Activated naive CD8-positive, alpha-beta T cell treated with anti-CD3 and anti-CD28 coated beads, Interleukin-2, amount 50 U/mL, for 24 hours (primary cell): ENCODE measurements at places on chromosomes 4 and X.

DNA sequence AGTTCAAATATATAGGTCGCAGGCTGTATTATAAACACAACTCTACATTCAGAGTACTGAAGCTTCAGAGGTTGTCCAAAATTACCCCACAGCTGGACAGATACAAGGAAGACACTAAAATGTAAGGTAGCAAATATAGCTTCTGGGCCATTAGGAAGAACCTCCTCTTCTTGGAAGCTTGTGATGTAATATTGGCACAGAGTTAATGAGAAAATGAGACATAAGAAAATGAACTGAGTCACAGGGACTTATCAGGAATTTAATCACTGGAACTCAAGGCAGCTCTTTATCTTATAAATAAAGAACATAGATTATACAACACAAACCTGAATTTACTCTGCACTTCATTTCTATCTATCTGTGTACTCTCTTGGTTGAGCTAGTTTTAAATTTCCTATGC is 344.7 kb downstream of the PCDH10 start:
- no peak for DNase-seq

- no peak for DNase-seq
Observed at GRCh38 chrX:137428766-137429591, 136.9 kb upstream of the ZIC3 start.

DNA sequence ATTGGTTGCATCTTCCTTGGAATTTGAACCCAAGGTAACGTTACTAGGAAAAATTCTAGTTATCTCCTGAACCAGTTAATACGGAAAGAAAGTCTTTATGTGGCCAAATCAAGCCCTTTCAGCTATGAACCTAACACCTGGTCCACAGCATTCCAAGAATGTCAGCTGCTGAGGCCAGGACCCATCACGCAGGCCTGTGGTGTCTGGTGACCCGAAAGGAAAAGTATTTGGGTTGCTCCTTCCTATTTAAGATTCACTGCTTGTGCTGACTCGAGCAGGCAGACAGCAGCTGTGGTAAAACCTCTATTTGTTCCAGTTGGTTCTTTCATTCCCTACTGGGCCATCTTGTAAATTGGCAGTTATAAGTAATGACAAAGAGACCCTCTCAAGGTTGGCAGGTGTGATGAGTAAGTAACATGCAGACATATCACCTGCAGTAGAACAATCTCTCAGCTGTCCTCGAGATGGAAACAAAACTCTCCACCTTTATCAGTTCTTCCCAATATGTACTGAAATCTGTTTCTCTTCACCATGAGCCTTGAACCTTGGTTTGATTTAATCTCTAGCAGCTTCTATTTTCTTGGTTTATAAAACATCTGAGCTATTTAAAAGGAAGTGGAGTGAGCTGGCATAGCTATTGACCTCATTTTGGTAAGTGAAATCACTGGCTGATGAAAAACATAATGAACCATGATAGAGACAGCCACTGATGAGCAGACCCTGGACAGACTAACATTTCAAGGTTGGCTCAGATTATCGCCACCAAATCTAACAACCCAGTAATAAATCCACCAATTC is 182.1 kb upstream of the SMIM31 start:
- no peak for DNase-seq

- no peak for DNase-seq
Observed at GRCh38 chr4:149279776-149280175, 535.9 kb downstream of the IQCM start.

DNA sequence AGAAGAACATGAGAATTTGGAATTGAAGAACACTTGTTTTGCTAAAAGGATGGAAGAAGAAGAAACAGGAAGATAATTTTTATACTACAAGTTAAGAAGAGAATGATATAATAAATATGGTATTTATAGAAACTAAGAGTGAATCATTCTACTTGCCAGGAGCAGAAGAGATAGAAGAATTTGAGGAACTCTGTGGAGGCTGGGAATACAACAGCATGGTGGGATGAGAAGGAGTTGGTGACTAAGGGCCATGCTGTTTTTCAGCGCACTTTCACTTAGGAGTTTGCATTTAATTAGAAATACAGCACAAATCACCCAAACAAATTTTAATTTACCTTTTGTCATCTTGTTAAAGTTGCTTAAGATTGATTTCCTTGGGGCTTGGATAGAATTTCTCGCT is 20.5 kb downstream of the HADH start:
- no peak for DNase-seq

DNA sequence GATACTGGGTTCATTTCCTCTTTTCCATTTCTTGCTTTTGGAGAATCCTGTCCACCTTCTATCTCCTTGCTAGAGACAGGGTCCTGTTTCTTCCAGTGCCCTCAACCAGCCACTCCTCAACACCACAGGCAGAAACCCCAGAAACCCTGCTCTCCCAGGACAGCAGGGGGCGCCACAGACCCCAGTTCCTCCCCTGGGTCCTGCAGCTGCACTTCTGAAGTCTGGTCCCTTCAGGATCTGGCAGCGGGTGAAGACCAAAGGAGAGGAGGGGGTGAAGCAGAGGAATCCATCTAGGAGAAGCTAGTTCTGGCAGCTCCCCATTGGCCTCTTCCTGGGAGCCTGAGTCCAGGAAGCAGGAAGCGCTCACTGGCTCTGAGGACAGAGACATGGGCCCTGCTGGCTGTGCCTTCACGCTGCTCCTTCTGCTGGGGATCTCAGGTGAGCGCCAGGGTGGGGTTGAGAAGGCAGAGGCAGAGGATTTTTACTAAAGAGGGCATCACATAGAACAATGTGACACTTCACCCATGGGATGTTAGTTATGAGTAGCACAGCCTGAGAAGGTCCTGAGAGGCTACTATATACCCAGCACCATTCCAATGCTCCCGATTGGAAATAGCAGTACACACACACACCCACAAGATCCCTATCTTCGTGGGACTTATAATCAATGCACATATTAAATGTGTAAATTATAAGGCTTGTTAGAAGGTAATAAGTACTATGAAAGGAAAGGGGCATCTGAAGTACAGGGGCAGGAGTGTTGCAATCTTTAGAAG is at the start of gene PRSS48:
Gene PRSS48 (plus strand): TSS at position 375 of the 776 bp plus-strand sequence. CDS start 12 bp downstream, at position 387.
- peak; percentile 65 for DNase-seq

GRCh38 chr4:104501290-104501689 is 6.6 kb upstream of the CXXC4 start:
- DNase-seq: no peak

- no peak for DNase-seq
Observed at GRCh38 chrX:45935408-45935807, 609.8 kb downstream of the ZNF674 start.

GRCh38 chr4:83486457-83487129 is 1.7 kb upstream of the ABRAXAS1 start:
- no peak for DNase-seq

GRCh38 chr4:147780137-147780777 is 48.4 kb downstream of the ARHGAP10 start:
- no peak for DNase-seq

- DNase-seq: no peak
Observed at GRCh38 chr4:141761926-141762325, 125.5 kb downstream of the IL15 start.

DNA sequence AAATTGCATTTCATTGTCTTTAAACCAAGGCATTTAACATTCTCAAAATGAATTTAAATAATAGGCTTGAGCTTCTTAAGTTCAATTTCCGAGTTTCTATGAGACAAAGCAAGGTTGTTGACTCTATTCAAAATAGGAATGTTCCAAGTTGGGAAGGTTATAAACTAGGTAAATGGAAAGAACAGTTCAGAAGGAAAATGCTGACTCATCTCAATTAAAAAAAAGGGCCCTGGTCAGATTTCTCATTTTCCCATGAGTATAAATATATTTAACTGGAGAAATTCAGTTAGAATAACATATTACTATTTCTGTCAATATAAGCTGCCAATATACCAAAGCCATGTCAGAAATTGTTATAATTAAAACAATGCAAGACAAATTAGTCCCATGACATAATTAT is 113.8 kb downstream of the ATP8A1 start:
- DNase-seq: no peak
